ENCODE measurements at places on chromosomes 5 and 9.
A peak's percentile ranks its signal among the peaks of the same experiment; 100 is the strongest.

GRCh38 chr9:68706363-68707201 is 1.5 kb downstream of the PIP5K1B start:
- DNase-seq: peak; percentile 34

DNA sequence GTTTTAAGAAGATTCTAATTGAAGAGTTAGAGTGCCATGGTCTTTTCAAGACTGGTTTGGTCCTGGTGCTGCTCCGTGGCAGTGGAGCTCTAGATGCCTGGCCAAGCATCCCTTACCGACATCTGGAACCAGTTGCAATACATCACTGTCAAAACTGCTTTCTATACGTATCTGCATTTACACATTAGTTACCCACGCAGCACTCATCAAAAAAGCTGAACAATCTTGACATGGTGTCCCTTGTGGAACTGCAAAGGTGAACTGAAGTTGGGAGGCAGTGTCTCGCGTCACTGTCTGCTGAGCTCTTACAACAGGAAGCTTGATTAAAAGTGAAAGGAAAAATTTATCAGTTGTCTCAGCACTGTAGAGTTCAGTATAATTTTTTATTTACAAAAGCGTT is 82.6 kb downstream of the PBX3 start:
- peak; percentile 35 for DNase-seq

GRCh38 chr5:64789457-64789856 is 20.7 kb downstream of the CWC27 start:
- no peak for DNase-seq

DNA sequence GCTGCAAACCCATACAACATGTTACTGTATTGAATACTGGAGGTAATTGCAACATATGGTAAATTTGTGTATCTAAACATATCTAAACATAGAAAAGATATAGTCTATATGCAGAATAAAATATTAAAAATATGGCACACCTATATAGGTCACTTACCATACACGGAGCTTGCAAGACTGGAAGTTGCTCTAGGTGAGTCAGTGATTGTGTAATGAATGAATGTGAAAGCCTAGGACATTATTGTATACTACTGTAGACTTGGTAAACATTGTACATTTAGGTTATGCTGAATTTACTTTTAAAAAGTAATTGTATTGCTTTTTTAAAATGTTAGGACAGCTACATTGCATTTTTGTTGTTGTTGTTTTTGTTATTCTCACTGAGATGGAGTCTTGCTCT is 968.8 kb downstream of the TLE1 start:
- DNase-seq: no peak

DNA sequence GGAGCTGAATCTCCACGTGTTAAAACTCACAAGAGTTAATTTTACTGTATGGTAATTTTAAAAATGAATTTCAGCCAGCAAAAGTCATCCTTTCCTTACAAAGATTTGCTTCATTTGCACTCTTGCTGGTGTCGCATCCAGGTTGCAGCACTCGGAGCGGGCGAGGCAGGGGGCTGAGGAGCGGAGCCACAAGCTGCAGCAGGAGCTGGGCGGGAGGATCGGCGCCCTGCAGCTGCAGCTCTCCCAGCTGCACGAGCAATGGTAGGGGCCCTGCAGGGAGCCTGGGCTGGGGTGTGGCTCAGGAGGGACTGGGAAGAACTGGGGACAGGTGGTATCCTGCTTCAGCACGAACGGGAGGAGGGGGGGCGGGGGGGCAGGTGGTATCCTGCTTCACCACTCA is 27.1 kb downstream of the HNRNPH1 start:
- no peak for DNase-seq

GRCh38 chr9:93468763-93469456 is 15.5 kb upstream of the FAM120AOS start:
- no peak for DNase-seq
